A549 treated with Hydrocortisone at 1 μM for 4 hours (cell line): ENCODE measurements at places on chromosomes 1 and 21. TPM values are rescaled to one million over a fixed set of nuclear protein-coding genes. Genes with fewer than 3 reads are reported as not detected.

CYP4Z1 gene
- not detected in 5 replicates for total RNA-seq

HLX gene
- total RNA-seq, result 3.3 to 5.6 TPM (median 3.6 TPM) in 5 replicates

RPTN gene
- total RNA-seq, result 0.02 TPM in 1 of 5 replicates, not detected in the others

CRYAA gene
- not detected in 5 replicates for total RNA-seq

VSIG8 gene
- 0.08 to 0.15 TPM in 2 of 5 replicates, not detected in the others for total RNA-seq

HSD3B1 gene
- total RNA-seq, result not detected in 5 replicates

SMIM1 gene
- total RNA-seq, result 0.41 to 1.5 TPM (median 0.71 TPM) in 5 replicates

PRAMEF6 gene
- total RNA-seq, result not detected in 5 replicates

POGK gene
- 24.4 to 34.2 TPM (median 28.3 TPM) in 5 replicates for total RNA-seq

USF1 gene
- total RNA-seq, result 44.3 to 53.3 TPM (median 48.2 TPM) in 5 replicates

GNG12 gene
- total RNA-seq, result 51.8 to 88.6 TPM (median 65.7 TPM) in 5 replicates

HHIPL2 gene
- 9.2 to 12.9 TPM (median 10.6 TPM) in 5 replicates for total RNA-seq

HHAT gene
- 1.3 to 1.9 TPM (median 1.6 TPM) in 5 replicates for total RNA-seq

PRKCZ gene
- total RNA-seq, result 8.8 to 10.3 TPM (median 9.7 TPM) in 5 replicates

FCAMR gene
- total RNA-seq, result 0.08 TPM in 1 of 5 replicates, not detected in the others

IPP gene
- total RNA-seq, result 4.7 to 5.8 TPM (median 5.3 TPM) in 5 replicates

S100B gene
- total RNA-seq, result not detected in 5 replicates

CAPN9 gene
- not detected in 5 replicates for total RNA-seq
